ENCODE measurements at places on chromosomes 2 and 18.
A peak's percentile ranks its signal among the peaks of the same experiment; 100 is the strongest.

DNA sequence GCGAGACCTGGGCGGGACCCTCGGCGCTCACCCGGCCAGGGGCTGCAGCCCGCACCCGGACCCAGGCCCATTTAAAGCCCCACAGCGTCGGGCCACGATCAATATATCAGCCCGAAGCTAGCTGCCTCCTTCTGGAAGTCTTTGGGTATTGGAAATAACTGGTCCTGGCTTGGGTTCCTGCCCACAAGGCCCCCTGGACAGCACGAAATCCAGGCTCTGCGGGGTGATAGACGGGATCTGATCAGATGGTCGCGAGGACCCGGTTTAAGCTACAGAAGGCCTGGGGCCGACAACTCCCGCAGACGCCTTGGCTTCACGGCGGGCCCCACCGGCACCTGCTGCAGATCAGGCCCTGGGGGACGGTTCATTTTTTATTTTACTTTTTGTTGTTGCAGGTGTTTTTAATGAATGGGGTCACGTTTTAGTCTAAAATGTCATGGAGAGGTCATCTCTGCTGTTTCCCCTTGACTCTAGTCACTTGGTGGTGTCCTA is 362 bp upstream of the PSTPIP2 start:
- no peak for DNase-seq

DNA sequence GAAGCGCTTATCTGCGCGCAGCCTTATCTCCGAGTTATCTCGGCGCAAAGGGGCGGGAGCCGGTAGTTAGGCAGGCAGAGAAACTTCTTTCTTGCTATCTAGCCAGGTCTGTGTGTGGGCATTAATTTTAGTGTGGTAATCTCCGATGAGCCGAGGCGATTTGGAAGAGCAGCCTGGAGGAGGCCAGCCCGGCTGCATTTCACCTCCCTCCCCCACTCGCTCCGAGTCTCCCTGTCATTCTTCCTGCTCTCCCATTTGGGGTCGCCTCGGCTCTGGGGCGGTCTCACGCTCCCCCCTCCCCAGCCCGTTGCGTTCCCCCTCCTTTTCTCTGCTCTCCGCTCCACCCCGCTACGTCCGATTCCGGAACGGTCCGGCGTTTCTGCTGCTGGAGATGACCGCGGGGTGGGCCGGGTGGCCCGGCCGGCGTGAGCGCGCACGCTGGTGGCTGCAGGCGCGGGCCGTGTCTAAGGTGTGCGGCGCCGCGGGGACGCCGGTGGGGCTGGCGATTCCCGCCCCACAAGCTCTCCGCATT is 566 bp downstream of the GATA6 start:
- DNase-seq = no peak

DNA sequence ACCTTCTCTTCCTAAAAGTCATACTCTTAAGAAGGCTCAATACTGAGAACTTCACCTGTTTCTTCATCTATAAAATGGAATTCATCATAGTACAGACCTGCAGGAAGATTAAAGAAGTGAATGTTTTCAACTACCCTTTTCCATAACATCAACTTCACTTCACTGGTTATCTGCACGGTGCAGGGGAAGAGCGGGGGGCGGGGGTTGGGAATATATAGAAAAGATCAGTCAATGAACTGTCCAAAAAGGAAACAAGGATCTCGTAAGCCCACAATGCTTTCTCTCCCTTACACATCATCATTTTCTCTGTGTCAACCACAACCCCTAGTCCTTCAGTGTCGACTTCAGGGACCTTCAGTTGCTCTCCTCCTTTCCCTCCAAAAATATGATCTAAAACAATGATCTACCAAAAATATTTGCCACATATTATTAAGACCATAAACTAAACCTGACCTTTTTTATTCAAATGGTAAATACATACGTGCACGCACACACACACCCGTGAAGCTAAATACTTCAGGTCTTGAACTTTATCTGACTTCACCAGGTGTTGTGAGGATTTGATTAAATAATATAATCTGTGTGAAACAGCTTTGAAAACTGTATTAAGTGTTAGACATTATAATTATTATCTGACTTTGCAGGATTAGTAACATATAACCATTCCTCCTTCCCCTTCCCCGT is 4.9 kb downstream of the MBOAT2 start:
- DNase-seq = no peak

GRCh38 chr2:223972656-223973102 is 15.4 kb downstream of the MRPL44 start:
- DNase-seq = no peak

GRCh38 chr18:11789716-11790510 is 61.3 kb upstream of the CHMP1B start:
- DNase-seq = no peak

DNA sequence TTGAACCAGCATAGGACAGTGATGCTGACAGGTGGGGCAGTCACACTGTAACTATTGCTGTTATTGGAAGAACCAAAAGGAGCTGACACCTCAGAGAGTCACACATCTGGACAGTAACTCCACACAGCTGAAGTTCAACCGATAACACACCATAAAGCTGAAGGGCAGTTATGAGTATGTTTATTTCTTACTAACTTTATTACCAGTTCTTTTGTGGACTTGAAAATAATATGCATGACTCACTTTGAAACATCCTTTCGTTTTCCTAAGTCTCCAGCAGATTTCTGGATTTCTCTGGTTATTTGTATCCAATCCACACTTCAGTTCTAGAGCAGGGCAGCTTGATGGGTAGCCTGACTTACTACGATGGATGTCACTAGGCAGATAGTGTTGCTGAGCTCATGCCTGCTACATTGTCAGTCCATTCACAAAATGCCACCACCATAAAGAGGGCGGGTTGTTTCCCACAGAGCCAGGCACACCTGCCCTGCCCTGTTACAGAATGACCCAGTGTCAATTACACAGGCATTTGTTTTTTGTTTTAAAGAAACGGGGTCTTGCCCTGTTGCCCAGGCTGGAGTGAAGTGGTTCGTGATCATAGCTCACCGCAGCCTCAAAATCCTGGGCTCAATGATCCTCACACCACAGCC is 8.4 kb upstream of the AGBL5 start:
- peak; percentile 34 for DNase-seq

- peak; percentile 74 for DNase-seq
These were observed 954 bp upstream of the CTDSP1 start for GRCh38 chr2:218398437-218399390.

DNA sequence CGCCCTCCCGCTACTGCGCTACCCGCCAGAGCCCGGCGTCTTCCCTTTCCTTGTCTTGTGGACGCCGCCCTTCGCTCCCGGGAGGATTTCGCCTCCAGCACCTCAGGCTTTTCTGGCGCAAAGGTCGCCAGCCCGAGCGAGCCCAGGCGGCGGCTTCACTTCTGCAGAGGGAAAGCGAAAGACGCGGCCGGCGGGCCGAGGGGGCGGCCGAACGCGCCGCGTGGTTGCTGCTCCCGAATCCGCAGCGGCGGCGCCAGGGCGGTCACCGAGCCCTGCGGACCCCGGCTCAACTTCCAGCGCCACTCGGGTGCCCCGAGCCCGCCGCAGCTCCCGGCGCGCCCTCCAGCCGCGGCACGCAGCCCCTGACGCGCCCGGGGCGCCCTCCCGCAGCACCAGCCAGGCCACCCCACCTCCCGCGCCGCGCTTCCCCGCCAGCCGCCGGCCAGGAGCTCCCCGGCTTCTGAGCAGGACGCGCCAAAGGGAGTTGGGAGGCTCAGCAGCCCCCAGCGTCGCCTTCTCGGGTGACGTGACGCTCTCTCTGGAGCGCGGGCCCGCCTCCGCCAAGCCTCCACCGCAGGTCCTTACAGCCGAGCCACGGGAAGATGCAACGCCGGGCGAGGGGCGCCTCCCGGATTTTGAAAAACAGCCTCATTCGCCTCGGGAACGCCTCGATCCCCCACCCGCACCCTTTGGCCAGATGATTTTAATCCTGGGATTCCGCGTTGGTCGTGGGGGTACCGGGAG is 84.9 kb upstream of the EPB41L3 start:
- DNase-seq = no peak

- no peak for DNase-seq
These were observed 125.4 kb upstream of the RNF152 start for GRCh38 chr18:62018034-62018758.

GRCh38 chr2:14903709-14904374 is 271.3 kb downstream of the LRATD1 start:
- DNase-seq = peak; percentile 18

DNA sequence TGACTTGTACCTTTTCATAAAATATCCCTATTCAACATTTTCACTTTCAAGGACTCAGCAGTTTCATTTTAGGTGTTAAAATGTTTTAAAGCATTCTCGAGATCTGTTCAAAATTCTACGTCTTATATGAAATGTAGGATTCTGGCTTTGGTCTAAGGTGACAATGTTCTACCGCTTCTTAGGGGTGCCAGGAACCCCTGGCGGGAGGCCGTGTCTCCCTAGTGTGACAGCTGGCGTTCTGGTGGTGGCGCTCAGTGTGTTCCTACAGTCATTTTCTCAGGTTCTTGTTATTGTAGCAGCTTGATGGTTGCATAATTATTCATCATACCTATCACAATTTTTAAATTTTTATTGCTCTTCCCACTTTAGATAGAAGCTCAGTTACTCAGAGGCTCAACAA is 204.6 kb downstream of the AGAP1 start:
- no peak for DNase-seq

DNA sequence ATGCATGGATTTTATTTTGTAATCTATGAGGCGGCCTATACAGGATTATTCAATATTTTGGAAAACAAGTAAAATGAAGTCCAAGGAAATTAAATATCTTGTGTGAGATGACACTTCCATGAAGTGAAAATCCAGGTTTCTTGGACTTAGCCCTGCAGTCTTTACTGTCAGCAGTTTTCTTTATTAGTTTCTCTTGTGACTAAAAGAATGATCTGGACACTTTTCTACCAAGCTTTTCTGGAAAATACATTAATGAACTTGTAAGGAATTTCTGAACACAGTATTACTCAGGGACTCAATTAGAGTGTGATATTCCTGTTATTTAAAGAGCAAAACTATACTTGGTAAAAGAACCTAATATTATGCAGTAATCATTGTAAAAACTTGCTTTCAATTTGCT is 610.4 kb upstream of the SLC8A1 start:
- no peak for DNase-seq

- no peak for DNase-seq
These were observed 87.2 kb upstream of the VRK2 start for GRCh38 chr2:57959390-57959789.

- DNase-seq = no peak
These were observed 255.3 kb upstream of the SALL3 start for GRCh38 chr18:78724214-78724914.

DNA sequence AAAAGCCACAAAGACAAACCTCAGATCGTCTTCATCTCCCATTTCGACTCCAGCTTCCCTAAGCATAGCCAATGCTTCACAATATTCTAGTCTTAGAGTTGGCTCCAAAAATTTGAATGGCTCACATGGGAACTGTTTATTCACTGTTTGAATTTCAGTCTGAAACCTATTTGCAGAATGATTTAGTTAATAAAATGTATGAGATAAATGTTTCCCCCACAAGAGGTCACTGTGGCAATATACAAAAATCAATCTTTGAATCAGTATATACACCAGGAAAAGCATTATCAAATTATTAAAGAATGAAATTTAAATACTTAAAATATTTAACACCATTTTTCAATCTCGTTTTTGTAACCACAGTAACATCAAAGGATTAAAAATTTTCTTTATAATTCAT is 40.0 kb upstream of the MCM6 start:
- DNase-seq = peak; percentile 57

DNA sequence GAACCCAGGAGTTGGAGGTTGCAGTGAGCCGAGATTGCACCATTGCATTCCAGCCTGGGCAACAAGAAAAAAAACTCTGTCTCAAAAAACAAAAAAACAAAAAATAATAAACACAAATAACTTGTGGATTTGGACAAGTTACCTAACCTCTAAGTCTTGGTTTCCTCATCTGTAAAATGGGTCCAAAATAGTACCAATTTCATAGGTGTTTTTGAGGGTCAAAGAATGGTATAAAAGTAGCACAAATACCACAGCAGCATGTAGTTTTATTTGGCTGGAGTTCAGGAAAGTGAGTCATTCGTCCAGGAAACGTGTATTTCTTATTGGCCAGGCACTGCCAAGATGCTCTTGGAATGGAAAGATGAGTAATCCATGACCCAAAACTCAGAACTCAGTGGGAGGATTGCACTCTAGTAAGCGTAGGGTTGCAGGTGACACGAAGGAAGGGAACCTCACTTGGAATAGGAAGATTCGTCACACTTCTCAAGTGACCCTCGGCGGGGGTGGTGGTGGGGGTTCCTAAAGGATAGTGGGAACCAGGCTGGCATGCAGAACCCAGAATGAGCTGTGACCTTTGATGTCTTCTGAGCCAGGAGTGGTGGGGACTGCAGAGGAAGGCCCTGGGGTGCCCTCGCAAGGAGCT is 24.4 kb downstream of the GRHL1 start:
- peak; percentile 97 for DNase-seq

- DNase-seq = no peak
These were observed 343.0 kb downstream of the NYAP2 start for GRCh38 chr2:225742487-225742886.

- DNase-seq = no peak
These were observed 5.1 kb downstream of the SULT1C3 start for GRCh38 chr2:108244667-108245414.

GRCh38 chr18:4551001-4551360 is 95.9 kb upstream of the DLGAP1 start:
- DNase-seq = no peak

DNA sequence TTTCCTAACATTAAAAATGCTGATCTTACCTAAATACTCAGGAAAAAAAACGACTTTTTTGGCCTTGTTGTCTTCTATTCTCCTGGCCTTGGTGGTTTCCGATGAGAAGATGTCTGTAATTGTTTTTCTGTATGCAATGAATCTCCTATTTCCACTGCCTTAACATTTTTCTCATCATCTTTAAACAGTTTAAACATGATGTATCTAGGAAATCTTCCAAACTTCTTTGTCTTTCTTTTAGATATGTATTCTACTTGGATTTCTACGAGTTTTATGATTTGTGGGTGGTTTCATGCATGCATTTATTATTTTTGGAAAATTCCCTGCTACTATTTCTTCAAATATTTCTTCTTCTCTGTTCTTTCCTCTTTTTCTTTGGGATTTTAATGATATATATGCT is 288.6 kb upstream of the GYPC start:
- DNase-seq = no peak

Data from ELR (cell line).